Smooth muscle cell of the umbilical artery (primary cell): ENCODE measurements at places on chromosomes 13 and 19. TPM values are rescaled to one million over a fixed set of nuclear protein-coding genes. Genes with fewer than 3 reads are reported as not detected.

Gene STOML3
- total RNA-seq = not detected in 2 replicates

Gene TRAPPC5
- total RNA-seq = 52.3 and 56.1 TPM in 2 replicates

Gene SULT2A1
- not detected in 2 replicates for total RNA-seq

Gene TNFRSF19
- total RNA-seq = 1.7 and 2.4 TPM in 2 replicates

Gene C13orf42
- not detected in 2 replicates for total RNA-seq

Gene ZNF559
- total RNA-seq = 9.2 and 13.7 TPM in 2 replicates

Gene GPX4
- total RNA-seq = 159 and 328 TPM in 2 replicates

Gene IFNL1
- total RNA-seq = not detected in 2 replicates

Gene ZNF763
- 1.2 and 2.7 TPM in 2 replicates for total RNA-seq

Gene TJP3
- not detected in 2 replicates for total RNA-seq

Gene DDA1
- 27.3 and 37.1 TPM in 2 replicates for total RNA-seq

Gene LYPD3
- 0.09 TPM in 1 of 2 replicates, not detected in the other for total RNA-seq

Gene CERS4
- 11.0 and 19.0 TPM in 2 replicates for total RNA-seq

Gene POU2F2
- 1.5 and 11.8 TPM in 2 replicates for total RNA-seq

Gene UBL3
- total RNA-seq = 30.0 and 31.2 TPM in 2 replicates
